ENCODE measurements at places on chromosomes 16 and 17.

GRCh38 chr16:75251280-75252048, at the start of gene BCAR1:
Gene BCAR1, minus strand, starts transcription at chr16:75251624. Its CDS starts 142 bp downstream, at chr16:75251482.
- DNase-seq = peak; percentile 85

- no peak for DNase-seq
Observed at GRCh38 chr16:7887316-7887715, 554.7 kb downstream of the RBFOX1 start.

GRCh38 chr16:48049847-48050246, 105.9 kb downstream of the ABCC12 start:
- DNase-seq = no peak

- DNase-seq = peak; percentile 35
Observed at GRCh38 chr17:16374146-16374938, 6.5 kb upstream of the UBB start.

- no peak for DNase-seq
Observed at GRCh38 chr17:4569591-4569990, 9.2 kb upstream of the GGT6 start.

GRCh38 chr17:8056232-8056975, 17.5 kb downstream of the ALOX15B start:
- no peak for DNase-seq

DNA sequence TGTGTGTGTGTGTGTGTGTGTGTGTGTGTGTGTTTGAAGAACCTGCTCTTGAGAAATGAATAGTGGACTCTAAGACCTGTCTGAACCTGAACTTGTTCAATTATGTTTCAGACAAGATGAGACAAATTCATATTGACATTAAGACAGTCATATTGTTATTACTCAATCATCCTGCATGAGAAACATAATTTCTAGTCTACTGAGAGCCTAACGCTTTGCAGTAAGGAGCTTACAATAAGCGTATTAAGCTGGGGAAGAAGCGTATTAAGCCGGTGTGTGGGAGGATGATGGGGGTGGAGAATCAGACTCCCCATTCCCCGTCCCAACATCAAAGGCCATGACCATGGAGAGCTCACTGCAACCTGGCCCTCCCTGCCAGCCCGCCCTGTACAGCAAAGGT, 22.4 kb upstream of the MNT start:
- DNase-seq = no peak

- DNase-seq = no peak
Observed at GRCh38 chr17:41736983-41737679, 2.7 kb upstream of the HAP1 start.

GRCh38 chr17:73753751-73754496, 109.7 kb upstream of the SDK2 start:
- DNase-seq = no peak

- peak; percentile 97 for DNase-seq
Observed at GRCh38 chr17:45320931-45321461, 4.2 kb upstream of the MAP3K14 start.

- DNase-seq = peak; percentile 7
Observed at GRCh38 chr17:1147664-1148063, 32.1 kb downstream of the ABR start.

- DNase-seq = no peak
Observed at GRCh38 chr16:67982011-67982696, 1.9 kb upstream of the DPEP3 start.

GRCh38 chr16:17154981-17155380, 315.8 kb downstream of the XYLT1 start:
- DNase-seq = no peak

- no peak for DNase-seq
Observed at GRCh38 chr16:5073279-5073629, 1.6 kb downstream of the ALG1 start.

DNA sequence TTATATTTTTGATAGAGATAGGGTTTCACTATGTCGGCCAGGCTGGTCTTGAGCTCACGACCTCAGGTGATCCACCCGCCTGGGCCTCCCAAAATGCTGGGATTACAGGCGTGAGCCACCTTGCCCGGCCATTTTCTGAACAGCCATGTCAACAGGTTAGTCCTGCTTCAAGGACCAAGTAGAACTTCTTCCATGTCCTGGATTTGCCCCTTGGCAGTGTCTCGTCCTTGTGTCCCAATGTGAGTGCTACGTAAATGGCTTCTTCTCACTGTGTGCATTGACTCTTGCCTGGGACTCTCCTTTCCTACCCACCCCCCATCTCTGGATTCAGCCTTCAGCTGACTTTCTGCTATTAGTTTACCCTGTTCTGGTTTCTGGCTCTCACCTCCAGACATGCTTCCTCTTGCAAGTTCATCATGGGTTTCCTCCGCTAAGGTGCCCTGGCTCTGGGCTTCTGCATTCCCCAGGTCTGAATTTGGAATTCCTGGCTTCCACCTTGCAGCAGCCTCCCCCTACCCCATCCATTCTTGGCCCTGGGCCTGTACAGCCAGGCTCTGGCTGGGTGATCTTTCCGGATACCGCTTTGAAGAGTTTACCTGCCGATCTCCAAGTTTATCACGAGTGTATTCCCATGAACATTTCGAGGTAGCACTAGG, 14.0 kb upstream of the IRF8 start:
- no peak for DNase-seq

DNA sequence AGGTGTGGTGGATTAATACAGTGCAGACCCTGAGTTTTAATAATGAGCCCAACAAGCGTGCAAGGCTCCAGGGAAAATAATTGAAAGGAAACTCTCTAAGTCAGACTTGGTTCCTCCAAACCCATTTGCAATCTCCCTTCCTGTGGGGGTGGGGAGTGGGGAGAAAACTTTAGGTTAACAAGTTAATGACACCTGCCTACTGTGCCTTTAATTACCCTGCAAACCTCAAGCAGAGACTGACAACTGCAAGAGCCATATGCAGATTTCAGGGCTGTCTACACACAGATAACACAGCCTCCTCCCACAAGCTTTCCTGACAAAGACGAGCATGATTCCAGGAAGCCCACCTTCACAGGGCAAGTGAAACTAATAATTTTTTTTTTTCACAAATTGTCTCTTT, 359.3 kb downstream of the HS3ST4 start:
- no peak for DNase-seq

DNA sequence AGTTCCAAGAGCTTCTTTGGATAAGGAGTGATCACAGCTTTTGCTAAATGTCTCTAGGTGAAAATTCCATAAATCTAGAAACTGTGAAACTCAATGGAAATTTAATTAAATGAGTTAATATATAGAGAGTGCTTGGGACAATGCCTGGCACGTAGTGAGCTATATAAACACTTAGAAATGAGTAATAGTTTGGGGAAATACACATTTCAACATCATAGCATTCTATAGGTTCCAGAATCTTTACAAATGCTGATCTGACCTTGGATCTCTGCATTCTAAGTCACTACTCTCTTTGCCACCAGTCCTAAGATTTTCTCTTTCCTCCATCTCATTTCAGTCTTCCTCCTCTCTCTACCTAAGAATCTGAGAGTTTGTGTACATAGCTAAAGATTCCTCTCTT, 175.6 kb downstream of the SOX9 start:
- no peak for DNase-seq

GRCh38 chr16:77759821-77760220, 28.5 kb upstream of the VAT1L start:
- DNase-seq = no peak

DNA sequence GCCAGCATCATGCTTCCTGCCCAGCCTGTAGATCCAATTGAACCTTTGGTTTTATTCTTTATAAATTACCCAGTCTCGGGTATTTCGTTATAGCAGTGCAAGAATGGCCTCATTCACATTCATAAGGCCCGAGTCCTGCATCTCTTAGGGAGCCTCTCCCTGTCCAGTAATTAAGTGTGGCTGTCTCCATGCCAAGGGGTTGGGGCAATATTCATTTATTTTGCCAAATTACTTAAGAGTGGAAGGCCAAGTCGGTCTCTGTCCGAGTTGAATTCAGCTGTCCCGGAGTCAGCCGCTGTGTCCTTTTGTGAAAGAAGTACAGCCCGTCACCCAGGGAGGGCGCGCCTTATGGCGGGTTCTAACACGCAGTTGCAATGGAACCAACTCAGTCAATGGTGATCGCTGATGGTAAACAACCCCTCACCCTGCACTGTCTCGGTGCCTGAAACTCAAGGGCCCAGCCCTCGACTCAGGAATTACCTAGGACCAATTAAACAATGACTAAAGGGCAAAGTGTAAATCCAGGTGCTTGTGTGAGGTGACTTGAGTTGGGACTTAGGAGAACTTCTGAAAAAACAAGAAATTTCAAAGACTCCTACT, 22.2 kb downstream of the KIAA0513 start:
- DNase-seq = no peak

GRCh38 chr16:84315422-84315821, 20.7 kb downstream of the WFDC1 start:
- DNase-seq = no peak

DNA sequence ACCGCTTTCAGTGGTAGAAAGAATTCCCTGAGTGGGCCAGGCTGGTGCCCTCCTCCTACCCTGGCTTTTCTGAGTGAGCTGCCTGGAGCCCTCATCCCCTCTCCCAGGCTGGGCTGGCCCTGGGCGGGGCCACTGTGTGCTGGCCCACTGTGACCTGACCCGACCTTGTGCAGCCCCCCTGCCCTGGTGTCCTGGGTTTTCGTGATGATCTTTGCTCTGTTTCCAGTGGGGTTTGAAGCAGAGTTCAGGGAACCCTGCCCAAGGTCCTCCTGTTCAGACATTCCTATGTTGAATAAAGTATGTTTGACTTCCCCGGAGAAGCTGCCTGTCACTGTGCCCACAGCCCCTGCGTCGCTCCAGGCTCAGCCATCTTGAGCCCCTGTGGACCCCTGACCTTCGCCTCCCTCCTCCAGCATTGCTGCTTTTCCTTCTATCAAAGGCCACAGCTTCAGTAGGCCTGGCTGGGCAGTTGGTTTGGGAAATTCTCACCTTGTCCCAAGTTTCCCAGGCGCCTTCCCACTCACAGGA, 13.7 kb upstream of the NAGLU start:
- no peak for DNase-seq

GRCh38 chr16:72821185-72821950, 226.6 kb downstream of the ZFHX3 start:
- DNase-seq = no peak

GRCh38 chr17:64736804-64737492, 74.8 kb upstream of the SMURF2 start:
- no peak for DNase-seq

DNA sequence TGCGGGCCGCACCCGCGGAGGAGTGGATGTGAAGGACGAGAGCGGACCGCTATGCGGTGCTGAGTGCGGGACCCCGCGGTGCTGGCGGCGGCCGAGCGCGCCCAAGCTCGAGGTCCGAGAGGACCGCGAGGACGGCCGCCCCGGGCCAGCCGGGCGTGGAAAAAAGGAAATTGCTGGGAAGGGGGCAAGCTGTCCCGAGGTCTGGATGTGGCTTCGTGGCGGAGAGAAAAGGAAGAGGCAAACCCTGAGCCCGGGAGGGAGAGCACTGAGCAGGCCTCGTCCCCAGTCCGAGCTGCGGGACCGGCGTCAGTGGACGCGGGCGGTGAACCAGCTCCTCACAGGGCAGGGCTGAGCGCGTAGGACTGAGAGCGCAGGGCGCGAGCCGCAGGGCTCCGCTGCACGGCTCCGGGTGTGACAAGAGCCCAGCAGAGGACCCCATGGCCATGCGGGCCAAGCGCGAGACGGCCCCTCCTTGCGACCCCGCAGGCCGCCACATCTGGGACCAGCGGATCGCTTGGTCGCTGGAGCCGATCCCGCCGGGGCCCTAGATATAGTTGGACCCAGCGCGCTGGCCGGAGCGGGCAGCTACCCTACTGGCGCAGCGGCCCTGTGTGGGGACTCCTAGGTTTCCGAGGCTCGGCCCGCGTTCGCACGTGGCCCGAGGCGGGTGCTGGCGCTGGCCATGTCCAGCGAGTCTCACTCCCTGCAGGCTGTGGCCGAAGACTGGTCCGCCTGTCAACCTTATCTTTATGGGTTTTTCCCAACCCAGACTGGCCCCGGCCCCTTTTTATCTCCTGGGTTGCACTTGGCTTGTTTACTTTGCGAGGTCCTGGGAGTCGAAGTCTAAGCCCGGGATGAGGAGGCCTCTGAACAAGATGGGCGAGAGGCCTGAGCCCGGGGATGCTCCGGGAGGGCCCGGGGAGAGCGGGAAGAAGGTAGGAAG, 2.4 kb downstream of the TBX4 start:
- DNase-seq = no peak

- peak; percentile 65 for DNase-seq
Observed at GRCh38 chr16:87636050-87636684, 33.9 kb downstream of the JPH3 start.

DNA sequence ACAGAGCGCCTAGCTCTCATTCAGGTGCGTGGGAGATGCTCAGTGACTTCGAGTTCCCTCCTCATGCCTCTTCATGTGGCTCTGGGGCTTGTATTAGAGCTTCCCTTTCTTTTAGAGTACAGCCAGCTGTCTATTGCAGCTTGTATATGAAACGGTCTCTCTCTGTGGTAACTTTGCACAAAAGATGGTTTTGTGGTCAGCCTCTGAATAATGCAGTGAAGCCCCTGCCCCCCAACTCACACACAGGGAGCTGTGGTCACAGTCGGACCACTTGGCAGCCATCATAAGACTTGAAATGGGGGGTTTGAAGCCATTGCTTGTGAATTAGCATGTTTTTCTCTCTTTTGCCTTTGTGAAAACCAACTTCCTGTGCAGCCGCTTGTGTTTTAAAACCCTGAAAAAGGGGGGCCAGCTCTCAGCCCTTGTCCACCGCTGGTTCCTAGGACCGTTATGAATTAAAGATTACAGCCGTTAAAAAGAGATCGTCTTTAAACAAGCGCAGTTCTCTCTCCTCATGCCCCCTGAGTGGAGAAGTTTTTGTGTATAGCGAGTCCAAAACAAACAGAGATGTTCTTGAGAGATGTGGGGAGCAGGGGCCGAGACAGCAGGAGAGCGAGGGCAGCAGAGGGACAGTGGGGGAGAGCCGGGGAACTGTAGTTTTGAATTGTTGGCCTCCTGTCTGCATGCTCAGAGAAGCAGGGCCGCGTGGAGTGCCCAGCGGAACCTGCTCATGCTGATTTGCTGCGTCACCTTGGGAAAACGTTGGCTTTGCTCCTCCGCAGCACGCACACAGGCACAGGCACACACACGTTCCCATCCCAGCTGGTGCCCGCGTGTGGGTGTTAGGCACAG, 199.0 kb downstream of the MSI2 start:
- no peak for DNase-seq

DNA sequence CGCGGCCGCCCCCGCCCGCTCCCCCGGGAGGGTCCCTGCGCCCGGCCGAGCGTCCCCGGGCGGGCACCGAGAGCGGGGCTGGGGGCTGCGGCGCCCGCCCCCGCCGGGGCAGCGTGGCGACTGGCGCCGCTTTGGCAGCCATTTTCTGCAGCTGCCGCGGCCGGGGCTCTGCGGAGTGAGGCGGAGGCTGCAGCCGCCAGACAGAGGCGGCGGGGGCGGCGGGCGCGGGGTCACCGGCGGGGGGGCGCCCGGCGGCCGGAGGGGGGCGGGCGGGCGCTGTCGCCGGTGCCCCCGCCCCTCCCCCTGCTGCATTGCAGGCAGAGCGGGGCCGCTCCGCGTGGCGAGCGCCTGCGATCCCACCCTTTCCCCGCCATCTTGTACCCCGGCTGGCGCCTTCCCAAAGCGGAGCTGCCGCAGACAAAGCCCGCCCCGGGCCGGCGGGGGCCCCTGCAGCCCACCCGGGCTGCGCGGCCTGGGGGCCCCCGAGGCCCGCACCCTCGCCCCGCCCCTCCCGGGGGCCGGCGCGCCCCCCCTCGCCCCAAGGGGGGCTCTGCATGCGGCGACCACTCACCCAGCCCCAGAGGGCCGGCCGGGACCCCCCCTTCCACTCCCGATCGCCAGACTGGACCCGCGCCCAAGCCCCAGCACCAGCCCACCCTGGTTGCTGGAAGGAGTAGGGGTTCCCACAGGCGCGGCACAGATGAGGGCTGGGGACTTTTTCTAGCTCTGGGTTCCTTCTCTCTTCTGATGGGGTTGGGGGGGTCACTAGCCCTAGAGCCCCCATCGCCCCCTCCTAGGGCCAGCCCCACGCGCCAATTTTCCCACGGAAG, 16.6 kb upstream of the CBX8 start:
- no peak for DNase-seq

All from GM04504 (cell line).